Fibroblast of skin of back (primary cell): ENCODE measurements at places on chromosomes 5 and 9.

GRCh38 chr5:68780299-68780955, 313.4 kb upstream of the SLC30A5 start:
- DNase-seq = no peak

- DNase-seq = no peak
Observed at GRCh38 chr9:133830310-133830709, 92.2 kb upstream of the SARDH start.

DNA sequence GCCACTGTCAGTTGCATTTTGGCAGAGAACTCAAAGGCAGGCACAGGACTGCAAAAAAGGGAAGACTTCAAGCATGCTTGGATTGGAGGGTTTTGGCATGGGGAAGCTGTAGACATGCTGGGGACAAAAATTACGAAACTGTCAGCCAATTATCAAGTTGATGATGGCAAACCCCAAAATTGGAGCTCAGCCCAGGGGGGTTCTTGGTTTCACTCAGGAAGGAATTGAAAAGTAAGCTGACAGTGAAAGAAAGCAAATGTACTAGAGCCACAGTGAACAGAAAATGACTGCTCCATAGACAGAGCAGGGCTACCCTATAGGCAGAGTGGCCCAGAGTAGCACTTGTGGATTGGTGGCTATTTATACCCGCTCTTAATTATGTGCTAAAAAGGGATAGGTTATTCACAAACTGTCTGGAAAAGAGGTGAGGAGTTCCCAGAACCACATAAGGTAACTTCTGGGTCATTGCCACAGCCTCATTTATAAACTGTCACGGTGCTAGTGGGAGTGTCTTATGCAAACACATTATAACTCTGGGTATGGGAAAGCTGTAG, 14.6 kb upstream of the CFAP95 start:
- DNase-seq = no peak

DNA sequence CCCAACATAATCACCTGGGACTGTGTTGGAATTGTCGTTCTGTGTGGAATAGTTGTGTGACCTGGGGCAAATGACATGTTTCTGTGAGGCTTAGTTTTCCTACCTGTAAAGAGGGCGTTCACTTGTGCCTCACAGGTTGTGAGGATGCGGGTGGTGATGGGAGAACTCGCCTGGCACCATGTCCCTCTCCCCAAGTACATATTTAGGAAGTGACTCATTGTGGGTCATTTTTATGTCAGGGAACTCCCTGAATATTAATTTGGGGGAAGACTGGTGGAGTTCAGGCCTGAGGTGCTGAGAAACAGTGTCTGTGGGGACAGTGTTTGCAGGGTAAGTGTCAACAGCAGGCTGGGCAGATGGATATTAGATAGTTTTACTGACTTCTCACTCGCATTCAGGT, 144.7 kb downstream of the KDM4C start:
- DNase-seq = peak; percentile 35

- DNase-seq = no peak
Observed at GRCh38 chr5:155908543-155908942, 418.4 kb upstream of the SGCD start.
